ENCODE measurements at places on chromosomes 11 and 22.

GRCh38 chr11:60953781-60954180 is 1.8 kb upstream of the SLC15A3 start:
- no peak for DNase-seq

GRCh38 chr11:10638316-10638925 is 55.1 kb downstream of the IRAG1 start:
- DNase-seq = no peak

GRCh38 chr11:2268729-2269600 is 1.4 kb downstream of the ASCL2 start:
- DNase-seq = peak; percentile 16

DNA sequence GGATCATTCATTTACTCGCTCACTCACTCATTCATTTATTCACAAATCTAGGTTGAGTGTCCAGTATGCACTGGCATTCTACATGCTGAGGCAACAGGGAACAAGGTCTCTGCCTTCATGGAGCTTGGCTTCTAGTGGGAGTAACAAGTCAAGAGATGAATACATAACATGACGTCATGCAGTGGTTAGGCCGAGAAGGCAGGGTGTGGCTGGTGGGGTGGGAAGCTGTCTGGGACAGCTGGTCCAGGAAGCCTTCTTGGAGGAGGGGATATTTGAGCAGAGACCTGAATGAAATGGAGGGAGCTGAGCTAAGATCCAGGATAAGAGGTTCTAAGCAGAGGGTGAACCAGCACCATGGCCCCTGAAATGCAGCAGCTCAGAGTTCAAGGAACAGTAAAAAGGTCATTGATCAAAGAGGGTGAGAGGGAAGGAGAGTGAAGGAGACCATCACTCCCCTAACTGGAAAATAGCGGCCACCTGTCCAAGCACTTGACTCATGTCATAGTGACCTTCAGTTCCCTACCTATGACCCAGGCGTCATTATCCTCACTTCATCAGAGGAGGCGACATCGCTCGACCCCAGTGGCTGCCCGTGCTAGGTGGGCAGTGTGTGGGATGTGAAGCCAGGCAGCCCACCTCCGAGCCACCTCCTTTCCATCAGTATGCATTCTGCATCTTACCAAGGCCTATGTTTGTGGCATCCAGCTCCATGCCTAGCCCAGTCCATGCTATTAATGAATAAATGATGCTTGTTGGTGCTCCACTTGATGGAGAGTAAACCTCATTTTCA is 105.0 kb downstream of the TSPAN18 start:
- DNase-seq = no peak

GRCh38 chr22:21032868-21033688 is 717 bp upstream of the SLC7A4 start:
- DNase-seq = no peak

GRCh38 chr22:27934069-27934468 is 15.0 kb upstream of the PITPNB start:
- no peak for DNase-seq

GRCh38 chr22:29625090-29625825 is 21.8 kb downstream of the NF2 start:
- no peak for DNase-seq

DNA sequence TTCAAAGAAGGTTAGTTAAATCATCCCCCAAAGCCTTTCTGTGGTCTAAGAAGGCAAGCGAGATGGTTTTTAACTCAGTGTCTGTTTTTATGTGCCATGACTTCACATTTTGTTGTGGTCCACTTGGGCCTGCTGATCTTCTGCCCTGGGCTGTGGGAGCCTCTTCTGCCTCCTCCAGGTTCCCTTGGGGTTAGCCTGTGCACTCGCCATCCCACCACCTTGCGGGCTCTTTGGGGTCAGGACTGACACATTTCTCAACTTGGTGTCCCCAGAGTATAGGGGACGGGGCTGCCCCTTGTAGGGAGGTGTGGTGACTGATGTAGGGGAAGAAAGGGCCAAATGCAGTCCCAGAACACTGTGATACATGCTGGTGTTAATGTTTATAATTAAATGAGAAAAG is 207.0 kb downstream of the TBC1D22A start:
- DNase-seq = no peak

DNA sequence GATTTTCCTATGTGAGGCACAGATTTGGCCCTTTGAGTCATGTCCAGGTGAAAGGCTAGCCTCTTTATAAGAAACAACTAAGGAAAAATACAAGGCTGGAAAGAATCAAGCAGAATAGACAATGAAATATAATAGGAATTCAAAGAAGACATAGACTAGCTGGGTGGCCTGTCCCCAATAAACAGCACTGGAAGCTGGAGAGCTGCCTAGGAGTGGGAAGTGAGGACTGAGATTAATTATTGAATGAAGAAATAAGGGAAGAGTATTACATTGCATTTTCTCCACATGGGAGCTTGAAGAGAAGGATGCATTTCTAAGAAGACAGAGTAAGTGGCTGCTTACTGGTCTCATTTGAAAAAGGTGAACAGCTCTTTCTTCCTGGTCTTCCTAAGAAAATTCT is 100.0 kb downstream of the CCDC34 start:
- no peak for DNase-seq

DNA sequence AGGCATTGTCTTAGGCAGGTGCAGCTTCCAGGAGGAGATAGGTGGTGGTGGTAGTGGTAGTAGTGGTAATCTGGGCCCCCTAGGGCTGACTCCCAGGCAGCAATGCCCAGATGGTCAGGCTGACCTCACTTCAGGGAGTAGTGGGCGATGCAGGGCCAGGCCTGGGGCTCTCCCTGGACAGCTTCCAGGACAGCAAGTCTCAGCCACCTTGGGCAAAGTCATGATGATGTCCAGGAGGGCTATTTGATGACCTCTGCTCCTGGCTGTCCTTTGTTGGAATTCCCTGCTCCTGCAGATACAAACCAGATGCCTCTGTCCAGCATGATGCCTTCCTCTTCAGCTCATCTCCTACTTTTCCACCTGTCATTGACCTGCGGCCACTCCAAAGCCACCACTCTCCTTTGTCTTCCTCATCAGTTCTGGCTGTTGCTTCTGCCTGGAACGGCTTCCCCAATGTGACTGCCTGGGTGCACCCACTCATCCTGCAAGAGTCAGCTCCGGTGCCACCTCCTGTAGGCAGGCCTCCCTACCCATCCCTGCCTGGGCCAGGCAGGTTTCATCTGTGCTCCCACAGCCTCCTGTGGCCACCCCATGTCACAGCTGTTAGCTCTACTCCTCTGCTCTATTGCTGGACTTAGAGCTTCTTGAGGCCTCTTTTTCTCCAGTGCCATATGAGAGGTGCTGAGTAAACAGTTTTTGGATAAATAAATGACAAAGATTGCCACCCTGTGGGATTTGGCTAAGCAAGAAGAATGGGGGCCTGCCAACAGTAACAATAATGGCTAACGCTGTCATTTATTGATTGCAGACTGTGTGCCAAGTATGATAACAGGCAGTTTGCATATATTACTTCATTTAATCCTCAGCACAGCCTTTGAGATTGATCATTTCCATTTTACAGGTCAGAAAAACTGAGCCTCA is 172.9 kb upstream of the NECTIN1 start:
- DNase-seq = no peak

DNA sequence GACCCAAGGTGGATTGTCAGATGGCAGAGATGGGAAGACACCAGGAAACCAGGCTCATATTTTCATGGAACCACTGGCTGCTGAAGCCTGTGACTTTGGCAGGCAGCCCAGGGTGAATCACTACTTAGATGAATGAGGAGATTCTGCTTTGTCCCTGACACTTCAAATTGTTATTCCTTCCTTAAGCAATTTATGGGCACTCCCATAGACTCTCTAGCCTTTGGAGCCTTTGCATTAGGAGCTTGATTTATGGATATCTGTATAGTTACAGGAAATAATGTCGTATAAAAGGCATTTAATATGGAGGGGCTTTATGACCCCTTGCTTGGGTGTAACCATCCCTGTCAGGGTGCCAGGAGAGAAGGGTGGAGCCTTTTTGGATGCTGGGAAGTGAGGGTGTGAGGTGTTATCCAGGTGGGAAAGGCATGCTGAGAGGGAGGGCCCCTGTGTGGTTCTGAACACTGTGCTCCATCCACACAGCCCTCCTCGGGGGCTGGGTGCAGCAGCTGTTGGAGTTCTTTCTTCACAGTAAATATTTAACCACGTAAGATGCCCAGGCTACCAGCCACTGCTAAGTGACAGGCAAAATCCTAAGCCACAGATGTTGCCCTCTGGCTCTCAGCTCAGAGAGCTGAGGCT is 35.3 kb downstream of the IL18 start:
- DNase-seq = no peak

DNA sequence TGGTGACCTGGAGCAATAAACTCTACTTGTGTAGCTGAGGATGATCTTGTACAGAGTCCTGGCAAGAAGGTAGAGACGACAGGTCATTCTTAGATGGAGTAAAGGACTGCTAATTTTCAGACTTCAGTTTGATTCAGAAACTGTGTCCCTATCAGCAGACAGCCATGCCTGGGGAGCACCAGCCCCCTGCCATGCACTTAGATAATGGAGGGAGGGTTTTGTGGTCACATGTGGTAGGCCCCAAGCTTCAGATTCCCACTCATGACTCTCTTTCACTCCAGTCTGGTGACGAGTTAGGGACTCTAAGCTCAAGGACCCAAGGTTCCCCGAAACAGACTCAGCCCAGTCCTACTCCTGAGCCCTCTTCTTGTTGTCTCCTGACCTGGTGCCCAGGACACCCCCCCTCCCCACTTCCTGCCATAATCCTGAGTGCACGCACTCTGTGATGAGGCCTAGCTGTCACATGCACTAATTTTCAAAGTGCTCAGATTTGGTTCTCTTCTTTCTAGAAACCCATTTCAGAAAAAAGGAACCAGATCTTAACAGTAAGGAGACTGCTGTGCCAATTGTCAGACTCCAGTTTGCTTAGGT is 10.2 kb upstream of the AMPD3 start:
- no peak for DNase-seq

GRCh38 chr11:59225017-59225416 is 12.3 kb upstream of the MPEG1 start:
- no peak for DNase-seq

DNA sequence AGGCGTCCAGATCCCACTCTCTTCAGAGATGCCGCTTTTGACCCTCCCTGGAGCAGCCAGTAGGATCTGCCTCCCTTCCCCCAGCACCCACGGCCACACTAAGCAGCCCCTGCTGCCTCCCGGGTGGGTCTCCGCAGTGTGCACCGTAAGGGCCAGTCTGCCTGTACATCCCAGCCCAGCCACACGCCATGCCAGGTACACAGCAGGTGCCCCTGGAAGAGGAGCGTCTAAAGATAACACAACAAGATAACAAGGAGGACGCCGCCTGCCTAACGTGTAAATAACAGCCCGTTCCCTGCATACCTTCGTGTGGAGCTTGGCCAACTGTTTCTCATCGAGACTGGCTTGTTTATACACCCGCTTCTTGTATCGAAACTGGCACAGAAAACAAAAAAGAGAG is 139.4 kb downstream of the SHANK2 start:
- no peak for DNase-seq

DNA sequence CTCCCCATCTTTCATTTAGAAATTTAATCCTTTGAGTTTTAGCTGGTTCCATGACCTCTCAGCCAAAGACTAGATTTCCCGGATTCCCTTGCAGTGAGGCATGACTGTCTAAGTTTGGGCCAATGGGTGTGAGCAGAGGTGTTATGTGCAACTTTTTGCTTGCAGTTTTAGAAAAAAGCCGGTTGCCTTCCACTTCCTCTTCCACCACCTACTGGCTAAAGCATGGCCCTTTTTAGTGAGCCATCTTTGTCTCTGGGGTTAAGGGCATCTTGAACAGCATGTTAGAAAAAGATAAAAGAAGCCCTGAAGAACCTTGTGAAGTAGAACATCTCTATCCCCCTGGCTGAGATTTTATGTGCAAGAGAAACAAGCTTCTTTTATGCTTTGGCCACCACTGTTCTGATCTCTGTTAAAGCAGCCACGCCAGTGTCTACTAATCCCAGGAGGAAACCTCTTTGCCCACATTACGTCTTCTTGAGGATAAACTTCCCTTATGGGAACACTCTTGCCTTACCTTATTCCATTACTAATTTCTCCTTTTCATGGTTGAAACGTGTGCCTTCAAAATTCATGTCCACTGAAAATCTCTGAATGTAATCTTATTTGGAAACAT is 279.9 kb downstream of the TENM4 start:
- DNase-seq = no peak

DNA sequence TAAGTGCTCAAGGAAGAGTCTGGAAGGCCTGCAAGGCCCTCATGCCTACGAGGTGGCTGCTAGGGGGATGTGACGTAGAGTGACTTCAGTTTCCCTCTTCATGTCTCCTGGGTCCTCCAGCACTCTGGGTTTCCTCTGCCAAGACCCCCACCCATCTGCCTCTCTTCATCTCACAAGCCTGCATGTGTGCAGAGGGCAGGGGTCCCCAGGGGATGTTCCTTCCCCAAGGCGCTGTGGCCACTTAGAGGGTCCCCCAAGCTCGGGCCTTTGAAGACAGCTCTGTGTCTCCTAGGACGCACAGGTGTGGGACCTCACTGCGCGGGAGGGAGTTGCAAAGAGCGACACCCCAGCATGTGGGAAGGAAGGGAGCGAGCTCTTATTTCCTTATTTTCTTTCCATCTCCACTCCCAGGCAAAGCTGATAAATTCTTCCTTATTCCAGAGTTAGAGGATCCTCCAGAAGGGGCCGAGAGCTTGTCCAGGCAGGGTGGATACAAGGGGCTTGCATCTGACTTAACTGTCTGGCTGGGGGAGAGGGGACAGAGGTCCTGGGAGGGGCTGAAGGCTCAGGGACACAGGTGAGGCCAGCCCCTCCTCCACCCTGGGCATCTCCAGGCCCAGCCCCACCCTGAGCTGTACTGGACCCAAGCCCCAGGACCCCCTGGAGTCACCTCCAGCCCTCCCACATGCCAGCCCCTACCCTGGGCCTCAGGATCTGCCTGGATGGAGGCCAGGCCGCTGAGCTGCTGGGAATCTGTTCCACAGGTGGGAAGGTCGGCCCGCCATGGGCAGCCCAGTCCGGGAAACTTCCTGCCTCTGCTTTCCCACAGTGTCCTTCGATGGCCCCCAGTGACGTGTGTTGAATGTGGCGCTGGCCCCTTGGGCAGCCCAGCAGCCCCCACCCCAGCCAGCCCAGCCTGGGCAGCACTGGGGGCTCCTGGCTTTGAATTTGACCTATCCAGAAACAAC is 59.7 kb upstream of the KCNQ1OT1 start:
- no peak for DNase-seq

DNA sequence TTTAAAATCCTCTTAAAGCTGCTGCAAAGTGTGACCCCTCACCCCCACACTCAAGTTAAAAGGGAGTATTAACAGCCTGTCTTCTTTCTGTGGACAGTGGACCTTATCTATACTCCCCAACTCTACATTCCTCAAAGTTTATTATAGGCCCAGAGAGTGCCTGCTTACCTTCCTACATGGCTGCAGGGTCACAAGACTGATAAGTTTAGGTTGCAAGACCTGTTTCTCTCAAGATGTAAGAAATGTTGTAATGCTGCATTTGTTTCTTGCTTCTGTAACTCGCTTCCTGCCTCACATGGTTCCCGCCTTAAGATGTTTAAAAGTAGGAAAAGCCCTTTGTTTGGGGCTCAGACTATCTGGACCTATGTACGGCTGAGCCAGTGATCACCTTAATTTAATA is 10.1 kb upstream of the NXPE1 start:
- no peak for DNase-seq

GRCh38 chr22:46392137-46392844 is 56.8 kb downstream of the TRMU start:
- no peak for DNase-seq
